ENCODE measurements at places on chromosomes 2 and 18.

GRCh38 chr2:152407806-152408205, 72.8 kb downstream of the FMNL2 start:
- no peak for DNase-seq

- DNase-seq, result no peak
Measured at GRCh38 chr18:13267431-13267873, 48.9 kb downstream of the LDLRAD4 start.

GRCh38 chr2:233700028-233700635, 7.4 kb downstream of the UGT1A6 start:
- DNase-seq, result peak; percentile 39

DNA sequence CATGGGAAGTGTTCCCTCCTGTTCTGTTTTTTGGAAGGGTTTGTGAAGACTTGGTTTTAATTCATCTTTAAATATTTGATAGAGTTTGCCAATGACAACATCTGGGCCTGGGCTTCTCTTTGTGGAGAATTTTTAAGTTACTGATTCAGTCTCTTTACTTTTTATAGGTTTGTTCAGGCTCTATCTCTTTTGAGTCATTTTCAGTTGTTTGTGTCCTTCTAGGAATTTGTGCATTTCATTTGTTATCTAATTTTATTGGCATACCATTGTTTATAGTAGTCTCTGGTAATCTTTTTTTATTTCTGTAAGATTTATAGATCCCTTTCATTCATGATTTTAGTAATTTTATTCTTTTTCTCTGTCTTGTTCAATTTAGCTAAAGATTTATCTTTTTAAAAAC, 14.6 kb downstream of the SCLY start:
- DNase-seq, result no peak

DNA sequence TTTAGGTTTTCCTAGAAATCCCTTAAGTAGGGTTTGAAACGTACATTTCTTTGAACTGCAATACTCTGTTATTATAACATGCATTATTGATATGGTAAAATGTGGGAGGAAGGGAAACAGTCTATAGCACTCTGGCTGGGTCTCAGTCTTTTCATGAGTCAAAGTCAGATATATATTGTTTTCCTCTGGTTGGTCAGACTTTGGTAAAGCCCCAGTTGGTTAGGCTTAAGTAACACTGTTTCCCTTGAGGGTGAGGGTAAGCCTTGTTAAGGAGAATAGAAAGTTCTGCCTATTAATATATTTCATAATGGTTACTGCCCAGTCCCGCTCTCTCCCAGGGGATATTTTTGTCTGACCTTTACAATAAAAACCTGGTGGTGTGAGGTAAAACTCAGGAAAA, 44.7 kb upstream of the TNP1 start:
- DNase-seq, result no peak

- no peak for DNase-seq
Measured at GRCh38 chr18:62288665-62289008, 36.5 kb upstream of the TNFRSF11A start.

- peak; percentile 50 for DNase-seq
Measured at GRCh38 chr18:49238433-49239042, 221.9 kb downstream of the DYM start.

- DNase-seq, result no peak
Measured at GRCh38 chr2:203543898-203544328, 8.8 kb upstream of the RAPH1 start.

- DNase-seq, result no peak
Measured at GRCh38 chr2:109218087-109218791, 89.2 kb downstream of the SH3RF3 start.

DNA sequence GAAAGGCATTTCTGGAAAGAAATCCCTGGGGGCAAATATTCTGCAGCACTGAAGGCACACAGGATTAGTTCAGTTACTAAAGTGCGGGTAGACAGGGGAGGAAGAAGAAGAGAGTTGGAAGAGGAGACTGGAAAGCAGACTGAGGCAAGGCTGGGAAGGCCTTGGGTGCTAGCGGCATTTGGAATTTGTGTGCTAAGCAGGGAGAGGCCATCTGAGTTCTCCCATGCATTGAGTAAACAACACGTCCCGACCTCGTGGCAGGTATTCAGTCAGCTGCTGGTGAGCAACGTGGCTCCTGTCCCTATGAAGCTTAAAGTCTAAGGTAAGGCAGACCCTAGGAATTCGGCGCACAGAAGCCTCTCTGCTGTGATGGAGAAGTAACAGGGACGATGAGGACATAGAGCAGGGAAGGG, 30.7 kb downstream of the ATP8B1 start:
- DNase-seq, result peak; percentile 86

- no peak for DNase-seq
Measured at GRCh38 chr2:241083091-241083415, 19.0 kb downstream of the MTERF4 start.

GRCh38 chr2:128555433-128555832, 236.8 kb upstream of the HS6ST1 start:
- no peak for DNase-seq

DNA sequence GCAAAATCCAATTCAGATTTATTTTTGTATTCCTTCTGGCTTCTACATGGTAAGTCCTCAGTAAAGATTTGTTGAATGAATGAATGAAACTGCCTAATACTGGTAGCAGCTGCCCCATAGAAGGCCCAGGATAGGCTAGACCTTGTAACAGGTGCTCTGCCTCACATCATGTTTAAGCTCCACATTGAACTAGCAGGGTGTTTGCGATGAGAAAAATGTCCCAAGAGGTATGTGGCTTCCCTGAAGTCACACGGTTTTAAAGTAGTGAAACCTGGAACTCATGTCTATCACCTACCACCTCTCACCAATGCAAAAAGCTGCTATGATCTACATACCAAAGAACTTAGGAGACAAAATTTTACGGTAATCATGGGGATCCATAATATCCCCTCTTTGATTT, 765 bp upstream of the LHCGR start:
- no peak for DNase-seq

DNA sequence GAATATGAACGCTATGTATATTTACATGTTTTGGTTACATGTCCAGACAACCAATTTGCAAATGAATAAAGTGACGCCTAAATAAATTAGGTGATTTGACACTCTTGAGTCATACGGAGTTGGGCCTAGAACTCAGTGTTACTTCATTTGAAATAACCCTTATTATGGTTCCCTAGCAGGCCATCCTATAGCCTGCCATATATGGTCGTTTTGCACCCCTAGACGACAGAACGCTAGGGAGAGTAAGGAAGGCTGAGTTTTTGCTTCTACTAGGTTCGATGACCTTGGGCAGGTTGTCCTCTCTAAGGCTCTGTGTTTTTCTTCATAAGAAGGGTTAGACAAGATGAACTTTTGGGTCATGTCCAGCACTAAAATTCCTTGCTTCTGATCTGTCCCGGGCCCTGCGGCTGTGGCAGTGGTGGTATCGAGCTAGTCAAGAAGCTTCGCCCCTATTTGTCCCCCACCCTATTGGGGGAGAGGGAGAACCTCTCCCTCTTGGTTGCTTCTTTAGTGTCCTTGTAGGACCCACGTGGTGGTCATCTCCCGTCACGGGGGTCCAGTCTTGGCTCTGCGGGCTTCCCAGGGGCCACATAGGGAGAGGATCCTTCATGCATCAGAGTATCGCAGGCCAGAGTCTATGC, 574 bp upstream of the EML4 start:
- DNase-seq, result no peak

DNA sequence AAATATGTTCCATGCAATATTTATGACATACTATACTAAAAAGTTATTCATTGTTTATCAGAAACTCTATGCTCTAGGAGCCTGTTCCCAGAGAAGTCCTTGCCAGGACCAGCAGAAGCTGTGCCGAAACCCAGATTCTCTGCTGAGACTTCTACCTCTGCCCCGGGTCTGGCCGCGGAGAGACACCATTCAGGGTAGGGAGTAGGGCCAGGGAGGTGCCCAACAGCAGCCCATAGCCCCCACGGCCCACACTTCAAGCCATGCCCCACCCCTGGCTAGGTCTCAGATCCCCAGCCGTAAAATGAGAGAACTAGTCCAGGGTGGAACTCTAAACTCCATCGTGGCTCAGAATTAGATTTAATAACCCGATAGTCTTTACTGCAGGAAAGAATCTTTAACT, 102.9 kb downstream of the ZFP36L2 start:
- no peak for DNase-seq

GRCh38 chr2:138994502-138994901, 214.3 kb upstream of the NXPH2 start:
- DNase-seq, result no peak

DNA sequence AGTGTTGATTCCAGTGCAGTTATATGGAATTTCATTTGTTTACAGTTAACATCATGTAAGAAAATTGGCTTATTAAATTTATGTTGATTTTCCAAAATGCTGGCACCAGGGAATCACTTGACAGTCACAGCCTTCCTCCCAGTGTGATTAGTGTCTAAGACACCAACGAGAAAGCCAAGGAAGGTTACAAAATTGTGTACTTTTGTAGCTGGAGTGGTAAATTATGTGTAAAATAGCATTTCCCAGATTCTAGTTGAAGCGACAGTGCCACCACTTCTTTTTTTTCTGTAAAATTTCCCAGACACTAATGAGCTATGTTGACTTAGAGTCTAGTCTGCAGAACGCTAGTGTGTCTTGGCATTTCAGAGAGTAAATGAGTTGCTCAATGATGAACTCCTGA, 101.3 kb downstream of the NCK2 start:
- DNase-seq, result no peak

DNA sequence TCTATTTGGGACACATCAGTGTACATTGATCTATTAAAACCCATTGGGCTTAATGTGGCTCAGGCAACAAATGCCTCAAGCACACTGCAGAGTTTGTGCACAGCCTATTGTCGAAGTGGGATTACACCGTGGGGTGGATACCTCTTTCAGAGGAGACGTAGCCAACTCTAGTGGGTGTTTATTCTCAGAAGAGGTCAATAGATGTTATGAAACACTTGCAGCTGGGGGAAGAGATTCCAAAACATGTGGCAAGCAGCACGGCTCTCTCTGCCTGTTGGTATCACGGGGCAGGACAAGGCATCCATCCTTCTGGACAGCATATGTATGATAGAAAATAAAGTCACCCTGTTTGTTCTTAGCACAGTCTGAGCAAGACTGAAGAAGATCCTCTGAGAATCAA, 121.4 kb upstream of the COPS8 start:
- DNase-seq, result no peak

DNA sequence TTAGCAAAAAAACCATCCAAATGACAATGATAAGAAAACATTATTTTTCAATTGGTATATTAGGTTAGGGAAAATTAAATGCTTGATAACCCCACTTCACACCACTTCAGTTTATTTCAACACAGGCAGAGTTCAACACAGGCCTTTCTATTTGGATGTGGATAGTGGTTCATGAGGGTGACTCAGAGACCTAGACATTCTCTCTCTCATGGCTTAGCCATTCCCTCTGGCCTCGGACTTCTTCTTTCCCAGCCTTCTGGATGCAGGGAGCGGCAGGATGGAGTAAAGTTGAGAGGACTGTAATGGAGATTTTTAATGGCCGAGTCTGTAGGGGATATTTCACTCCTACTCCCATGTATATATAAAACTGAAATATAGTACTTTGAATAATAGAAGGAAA, 109.7 kb downstream of the CTNNA2 start:
- DNase-seq, result no peak

DNA sequence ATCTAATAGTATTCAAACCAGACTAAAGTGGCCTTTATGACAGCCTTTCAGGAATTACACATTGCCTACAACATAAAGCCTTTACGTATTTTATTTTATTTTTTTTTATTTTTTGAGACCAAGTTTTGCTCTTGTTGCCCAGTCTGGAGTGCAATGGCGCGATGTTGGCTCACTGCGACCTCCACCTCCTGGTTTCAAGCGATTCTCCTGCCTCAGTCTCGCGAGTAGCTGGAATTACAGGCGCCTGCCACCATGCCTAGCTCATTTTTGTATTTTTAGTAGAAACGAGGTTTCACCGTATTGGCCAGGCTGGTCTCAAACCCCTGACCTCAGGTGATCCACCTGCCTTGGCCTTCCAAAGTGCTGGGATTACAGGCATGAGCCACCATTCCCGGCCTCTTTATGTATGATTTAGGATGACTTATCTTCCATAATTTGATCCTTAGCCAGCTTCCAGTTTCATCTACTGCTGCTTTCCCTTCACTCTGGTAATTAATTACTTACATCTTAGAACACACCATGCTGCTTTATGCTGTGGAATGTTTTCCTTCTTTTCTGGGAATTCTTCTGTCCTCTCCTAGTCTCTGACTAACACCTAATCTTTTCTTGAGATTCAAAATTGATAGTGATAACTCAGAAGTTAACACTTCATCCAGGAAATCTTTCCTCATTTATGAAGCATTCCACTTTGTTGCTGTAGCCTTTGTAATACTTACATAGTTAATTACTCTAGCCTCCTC, 2.6 kb downstream of the USP14 start:
- DNase-seq, result no peak

DNA sequence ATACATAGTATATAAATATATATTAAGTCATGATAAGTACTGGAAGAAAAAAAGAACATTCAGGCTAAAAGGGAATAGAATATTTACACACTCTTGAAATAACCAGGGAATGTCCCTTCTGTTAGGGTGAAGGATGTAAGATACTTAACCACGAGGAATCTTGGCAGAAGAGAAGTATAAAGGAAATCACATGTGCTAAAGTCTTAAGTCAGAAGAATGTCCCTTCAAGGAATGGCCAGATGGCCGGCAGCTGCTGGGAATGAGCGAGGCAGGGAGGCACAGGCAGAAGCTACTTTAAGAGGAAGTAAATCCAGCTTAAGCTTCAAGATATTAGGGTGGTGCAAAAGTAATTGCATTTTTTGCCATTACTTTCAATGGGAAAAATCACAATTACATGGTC, 5.5 kb downstream of the CCDC102B start:
- DNase-seq, result peak; percentile 87

GRCh38 chr2:124482551-124482950, 457.5 kb downstream of the CNTNAP5 start:
- no peak for DNase-seq

DNA sequence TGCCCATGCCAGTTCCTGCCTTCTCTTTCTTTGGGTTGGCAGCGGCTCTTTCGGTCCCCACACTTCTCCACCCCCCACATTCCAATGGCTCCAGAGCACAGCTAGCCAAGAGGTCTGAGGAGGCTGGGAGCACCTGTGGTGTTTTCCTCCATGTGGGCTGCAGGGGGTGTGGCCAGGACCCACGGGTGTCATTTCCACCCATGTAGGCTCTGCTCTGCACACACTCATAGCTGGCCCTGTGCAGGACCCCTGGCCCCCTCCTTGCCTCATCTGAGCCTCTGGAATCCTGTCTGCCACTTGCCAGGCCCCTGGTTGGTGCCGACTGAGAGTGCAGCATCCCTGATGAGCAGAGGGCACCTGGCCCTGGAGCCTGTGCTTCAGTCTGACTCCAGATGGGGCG, 46.3 kb downstream of the DYSF start:
- no peak for DNase-seq

DNA sequence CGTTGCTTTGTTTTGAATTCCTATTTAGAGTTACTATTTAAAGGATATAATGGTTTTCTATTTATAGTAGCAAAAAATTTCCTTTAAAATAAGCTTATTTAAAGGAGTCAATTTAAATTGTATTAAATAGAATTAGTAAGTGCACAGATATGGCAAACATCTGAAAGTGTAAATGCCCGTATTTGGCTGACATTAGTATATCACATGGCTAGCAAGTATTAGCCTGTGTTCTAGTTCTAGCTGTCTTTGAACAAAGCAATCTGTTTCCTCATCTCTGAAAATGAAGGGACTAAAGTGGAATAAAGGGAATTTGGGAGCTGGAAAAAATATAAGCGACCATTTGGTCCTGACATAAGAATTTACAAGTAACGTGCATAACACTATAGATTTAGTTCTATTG, 32.2 kb downstream of the PELI1 start:
- DNase-seq, result no peak
